ENCODE measurements at places on chromosomes 7 and 10. TPM values are rescaled to one million over a fixed set of nuclear protein-coding genes. Genes with fewer than 3 reads are reported as not detected.

GRCh38 chr10:6232225-6232807 lies 29.6 kb downstream of the PFKFB3 start:
- no peak for DNase-seq

- DNase-seq = no peak
These were observed 46.1 kb downstream of the CABCOCO1 start for GRCh38 chr10:61708846-61709245.

GRCh38 chr10:107626862-107627261 lies 462.4 kb upstream of the SORCS1 start:
- no peak for DNase-seq

DNA sequence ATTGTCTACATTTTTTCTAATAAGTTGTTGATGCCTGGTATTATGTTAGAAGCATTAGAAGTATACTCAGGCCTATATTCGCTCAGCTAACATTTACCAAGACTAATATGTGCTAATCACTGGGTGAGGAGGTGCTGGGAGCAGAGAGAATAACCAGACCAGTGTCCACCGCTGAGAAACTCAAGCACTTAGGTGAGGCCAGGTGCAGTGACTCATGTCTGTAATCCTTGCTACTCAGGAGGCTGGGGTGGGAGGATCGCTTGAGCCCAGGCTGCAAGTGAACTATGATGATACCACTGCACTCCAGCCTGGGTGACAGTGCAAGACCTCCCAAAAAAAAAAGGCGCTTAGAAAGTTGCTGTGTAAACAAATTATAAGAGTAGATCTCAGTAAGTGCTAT lies 182.2 kb upstream of the AOAH start:
- no peak for DNase-seq

- DNase-seq = peak; percentile 51
These were observed 5.0 kb upstream of the PRKAR1B start for GRCh38 chr7:732094-732541.

DNA sequence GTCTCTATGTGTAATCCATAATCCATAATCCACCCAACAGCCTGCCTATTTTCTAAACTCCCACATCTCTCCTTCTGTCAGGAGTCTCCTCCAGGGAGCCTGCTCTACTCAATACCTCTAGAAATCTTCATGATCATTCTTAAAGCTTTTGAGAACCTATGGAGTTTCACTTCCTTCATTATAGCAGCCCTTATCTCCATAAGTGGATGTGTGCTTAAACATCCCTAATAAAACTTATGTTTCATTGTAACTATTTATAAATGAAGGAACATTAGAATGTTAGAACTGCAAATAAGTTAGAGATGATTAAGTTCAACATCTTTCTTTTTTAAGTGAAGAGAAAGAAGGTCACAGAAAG lies 8.5 kb downstream of the CPED1 start:
- DNase-seq = no peak

DNA sequence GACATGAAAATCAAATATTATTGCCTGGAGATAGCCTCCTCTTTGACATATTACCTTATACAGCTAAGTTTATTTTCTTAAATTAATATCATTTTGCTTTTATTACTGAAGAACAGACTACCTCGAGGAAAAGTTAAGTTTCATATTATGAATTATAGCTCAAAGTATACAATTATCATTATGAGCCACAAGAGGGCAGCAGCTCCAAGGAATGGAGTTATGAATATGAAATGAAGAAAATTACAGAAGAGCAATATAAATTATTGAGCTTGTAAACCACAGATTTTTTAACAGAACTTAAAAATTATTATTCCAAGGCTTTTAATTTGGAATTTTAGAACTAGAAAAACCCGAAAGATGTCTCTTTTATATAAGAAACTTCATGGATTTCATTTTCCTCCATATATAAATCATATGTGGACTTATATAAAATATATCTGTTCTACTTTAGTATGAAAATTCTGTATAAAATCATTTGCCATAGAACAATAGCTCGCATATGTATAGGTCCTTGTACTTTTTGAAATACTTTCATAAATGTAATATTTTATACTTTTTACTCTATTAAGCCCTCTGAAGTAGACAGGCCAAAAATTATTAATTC lies 40.1 kb downstream of the IQUB start:
- DNase-seq = no peak

GRCh38 chr7:70614237-70615045 lies 517.5 kb upstream of the GALNT17 start:
- DNase-seq = peak; percentile 84

The PGAM2 gene
- total RNA-seq = 671 TPM

The HABP2 gene
- total RNA-seq = not detected
